Tongue (tissue), 3 donors: ENCODE measurements at places on chromosomes 4 and X.

GRCh38 chr4:7512428-7512827 lies 77.7 kb upstream of the PSAPL1 start:
- no peak for DNase-seq

DNA sequence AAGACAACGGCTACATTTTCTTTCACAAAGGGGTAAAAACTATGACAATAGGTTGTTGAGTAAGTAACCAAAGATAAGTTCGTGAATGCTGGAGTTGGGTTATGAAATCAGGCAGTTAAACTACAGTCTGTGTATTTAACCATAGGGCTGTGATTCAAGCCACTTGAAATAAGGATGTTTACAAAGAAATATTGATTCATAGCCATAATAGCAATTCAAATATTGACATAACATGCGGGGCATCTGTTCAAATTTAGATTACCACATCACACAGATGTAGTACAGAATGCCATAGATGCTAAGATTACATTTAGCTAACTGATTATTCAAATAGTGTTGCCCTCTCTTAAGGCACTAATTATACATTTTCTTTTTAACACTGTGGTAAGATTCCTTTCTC lies 364.1 kb downstream of the FSTL5 start:
- DNase-seq = peak; percentile 1

DNA sequence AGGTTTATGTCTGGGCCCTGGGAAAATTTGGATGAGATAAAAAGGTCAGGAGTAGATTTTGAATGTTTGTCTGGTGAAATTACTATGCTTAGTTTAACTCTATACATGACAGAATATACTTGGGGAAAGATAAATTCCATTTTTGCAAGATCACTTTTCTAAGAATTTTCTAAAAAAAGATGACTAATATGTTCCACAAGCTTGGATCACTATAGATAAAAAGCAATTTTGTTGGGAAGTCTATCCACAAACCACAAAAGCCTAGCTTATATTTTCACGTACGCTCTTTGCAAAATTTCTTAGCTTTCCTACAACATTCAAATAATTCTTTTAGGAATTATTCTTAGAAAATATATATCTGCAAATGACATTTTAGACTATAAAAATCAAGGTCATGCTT lies 20.6 kb upstream of the COQ2 start:
- no peak for DNase-seq

DNA sequence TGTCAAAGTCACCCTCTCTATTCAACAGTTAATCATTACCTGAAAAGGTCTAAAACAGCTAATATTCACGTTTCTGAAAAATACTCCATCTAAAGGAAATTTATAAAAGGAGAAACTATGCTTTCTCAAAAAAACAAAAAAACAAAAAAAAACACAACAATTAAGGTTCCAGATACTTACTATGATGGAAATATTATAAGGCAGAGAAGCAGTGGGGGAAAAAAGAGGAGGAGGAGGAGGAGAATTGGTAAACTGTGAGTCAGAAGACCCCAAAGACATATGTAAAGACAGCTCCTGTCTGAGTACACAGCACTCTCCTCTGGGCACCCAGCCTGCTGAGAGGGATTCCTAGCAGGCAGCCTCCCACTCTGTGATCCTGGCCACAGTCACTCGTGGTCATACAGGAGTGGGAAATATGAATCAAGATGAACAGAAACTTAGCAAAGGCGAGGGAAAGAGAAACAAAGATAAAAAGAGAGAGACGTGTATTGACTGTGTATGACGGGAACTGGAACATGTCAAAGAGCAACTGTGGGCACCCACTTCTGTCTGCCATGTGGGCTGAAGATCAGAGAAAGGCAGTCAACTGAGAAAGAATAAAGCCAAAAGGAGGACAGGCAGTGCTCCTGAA lies 12.5 kb downstream of the KLHL15 start:
- DNase-seq = no peak

DNA sequence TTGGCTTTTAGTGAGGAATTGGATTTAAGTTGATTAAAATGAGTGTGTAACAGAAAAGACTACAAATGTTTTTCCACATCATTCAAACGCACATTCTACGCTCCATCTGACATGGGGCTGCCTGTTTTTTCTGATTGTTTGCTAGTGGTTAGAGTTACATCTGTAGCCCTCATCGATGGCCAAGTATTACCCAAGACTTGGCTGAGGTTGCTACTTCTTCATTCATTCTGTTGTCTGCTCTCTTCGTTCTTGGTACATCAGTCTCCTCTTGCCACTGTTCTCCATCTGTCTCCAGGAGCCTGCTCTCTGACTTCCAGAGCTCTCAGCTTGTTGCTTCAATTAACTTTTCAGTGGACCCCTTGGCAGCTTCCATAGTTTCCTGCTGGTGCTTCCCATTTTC lies 1844.6 kb upstream of the TENM3 start:
- peak; percentile 5 for DNase-seq

- DNase-seq = peak; percentile 79
These were observed 2.0 kb downstream of the TMEM255A start for GRCh38 chrX:120308959-120309872.

DNA sequence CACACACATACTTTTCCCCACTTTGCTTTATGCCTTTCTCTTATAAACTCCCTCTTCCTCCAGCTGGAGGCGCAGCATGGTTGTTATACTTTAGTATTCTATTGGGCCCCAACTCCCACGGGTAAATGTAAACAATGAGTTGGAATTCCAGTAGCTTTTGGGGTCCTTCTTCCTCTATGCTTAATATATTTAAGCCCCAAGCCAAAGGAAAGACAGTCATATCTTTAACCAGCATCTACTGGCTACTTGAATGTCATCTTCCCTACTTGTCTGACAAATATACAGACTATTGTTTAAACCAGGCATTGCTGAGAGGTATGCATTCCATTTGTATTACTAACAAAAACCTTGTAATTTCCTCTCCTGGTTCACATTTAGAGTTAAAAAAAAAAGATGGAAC lies 72.9 kb downstream of the WDR19 start:
- no peak for DNase-seq

GRCh38 chr4:126766241-126766640 lies 866.5 kb upstream of the INTU start:
- peak; percentile 38 for DNase-seq

GRCh38 chrX:24805201-24805600 lies 111.5 kb downstream of the POLA1 start:
- DNase-seq = no peak

DNA sequence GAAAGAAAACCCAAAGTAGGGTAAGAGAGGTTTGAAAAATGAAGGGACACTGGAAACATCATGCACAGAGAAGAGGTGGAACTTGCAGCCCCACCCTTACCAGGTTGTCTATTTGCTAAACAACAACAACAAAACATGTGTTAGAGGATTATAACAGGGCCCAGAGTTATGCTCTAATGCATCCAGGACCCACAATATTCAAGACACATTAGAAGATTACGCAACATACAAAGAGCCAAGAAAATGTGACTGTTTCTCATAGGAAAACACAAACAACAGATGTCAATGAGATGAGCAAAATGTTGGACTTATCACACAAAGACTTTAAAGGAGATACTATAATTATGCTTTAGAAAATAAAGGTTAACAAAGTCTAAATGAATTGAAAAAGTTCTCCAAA lies 128.5 kb downstream of the LRBA start:
- no peak for DNase-seq
